ENCODE measurements at places on chromosomes 4 and X.

DNA sequence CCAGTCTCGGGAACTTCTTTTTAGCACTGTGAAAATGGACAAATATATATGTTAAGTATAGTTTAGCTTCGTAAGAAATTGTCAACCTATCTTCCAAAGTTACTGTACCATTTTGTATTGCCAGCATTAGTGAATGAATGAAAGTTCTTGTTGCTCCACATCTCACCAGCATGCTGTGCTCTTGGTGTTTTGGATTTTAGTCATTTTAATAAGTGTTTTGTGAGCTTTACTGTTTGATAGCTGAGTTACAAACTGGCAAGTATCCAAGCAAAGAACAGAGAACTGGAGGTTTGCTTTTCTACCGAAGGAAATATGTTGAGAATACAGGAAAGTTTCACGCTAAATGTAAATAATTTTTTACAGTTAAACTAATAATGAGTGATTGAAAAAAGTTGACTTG, 33.0 kb downstream of the SNCA start:
- DNase-seq: peak; percentile 10

- DNase-seq: peak; percentile 63
These were observed 211.7 kb downstream of the SLC4A4 start for GRCh38 chr4:71550220-71551165.

- no peak for DNase-seq
These were observed 190.3 kb downstream of the DHX15 start for GRCh38 chr4:24394041-24394440.

DNA sequence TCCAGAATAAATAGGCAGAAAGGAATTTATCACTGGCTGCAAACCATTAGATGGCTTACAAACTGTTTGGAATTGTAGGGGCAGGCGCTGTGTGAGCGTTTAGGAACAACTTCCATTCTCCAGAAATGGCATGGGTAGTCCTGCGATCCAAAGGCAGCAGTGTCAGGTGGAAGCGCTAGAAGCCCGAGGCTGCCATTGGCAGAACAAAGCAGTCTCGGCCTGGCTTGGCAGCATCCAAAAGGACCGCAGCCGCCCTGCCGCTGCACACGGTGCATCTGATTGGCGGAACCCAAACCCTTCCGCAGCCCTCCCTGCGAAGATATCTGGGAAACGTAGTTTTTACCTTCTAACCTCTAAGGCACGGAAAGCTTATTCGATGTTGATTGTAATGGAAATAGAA, 23.6 kb upstream of the YTHDC1 start:
- peak; percentile 89 for DNase-seq

- peak; percentile 27 for DNase-seq
These were observed 125.8 kb upstream of the STX18 start for GRCh38 chr4:4667622-4668081.
